ENCODE measurements at places on chromosomes 13 and 19.
A peak's percentile ranks its signal among the peaks of the same experiment; 100 is the strongest.

GRCh38 chr19:57436417-57436816 lies 1.3 kb downstream of the ZNF749 start:
- no peak for DNase-seq

GRCh38 chr19:36771261-36772231 lies 1.1 kb downstream of the ZNF850 start:
- DNase-seq = peak; percentile 2

GRCh38 chr13:101511766-101512165 lies 59.3 kb downstream of the ITGBL1 start:
- DNase-seq = no peak

GRCh38 chr13:91050970-91051369 lies 296.5 kb upstream of the MIR17HG start:
- no peak for DNase-seq

DNA sequence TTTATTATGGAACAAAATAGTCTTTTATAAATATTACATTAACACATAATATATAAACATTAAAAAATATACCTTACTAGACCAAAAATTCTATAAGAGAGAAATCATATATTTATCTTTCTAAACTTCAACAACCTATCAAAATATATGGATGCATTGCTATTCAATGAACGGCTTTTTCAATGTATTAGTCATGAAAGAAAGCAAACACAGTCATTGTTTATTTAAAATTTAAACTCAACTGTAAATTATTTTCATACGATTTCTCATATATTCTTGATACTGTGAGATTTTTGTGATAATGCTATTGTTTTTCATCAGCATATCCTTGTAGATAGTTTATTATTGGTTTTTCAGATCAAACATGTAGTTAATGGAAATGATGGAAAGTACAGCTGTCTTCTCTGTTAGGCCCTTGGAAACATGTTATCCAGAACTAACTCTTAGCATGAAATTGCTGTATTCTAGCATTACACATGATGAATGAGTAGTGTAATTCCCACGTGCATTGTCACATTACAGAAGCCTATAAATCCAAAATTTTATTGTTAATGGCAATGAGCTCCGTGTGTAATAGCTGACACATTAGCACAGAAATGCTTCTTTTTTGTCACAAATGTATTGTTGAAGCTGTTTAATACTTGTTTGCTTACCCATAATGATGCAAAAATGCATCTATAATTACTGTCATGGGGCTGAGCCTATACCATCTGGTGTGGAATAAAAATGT lies 1639.9 kb downstream of the SLITRK5 start:
- no peak for DNase-seq

- DNase-seq = no peak
Observed at GRCh38 chr19:20080656-20081055, 2.9 kb downstream of the ZNF90 start.

DNA sequence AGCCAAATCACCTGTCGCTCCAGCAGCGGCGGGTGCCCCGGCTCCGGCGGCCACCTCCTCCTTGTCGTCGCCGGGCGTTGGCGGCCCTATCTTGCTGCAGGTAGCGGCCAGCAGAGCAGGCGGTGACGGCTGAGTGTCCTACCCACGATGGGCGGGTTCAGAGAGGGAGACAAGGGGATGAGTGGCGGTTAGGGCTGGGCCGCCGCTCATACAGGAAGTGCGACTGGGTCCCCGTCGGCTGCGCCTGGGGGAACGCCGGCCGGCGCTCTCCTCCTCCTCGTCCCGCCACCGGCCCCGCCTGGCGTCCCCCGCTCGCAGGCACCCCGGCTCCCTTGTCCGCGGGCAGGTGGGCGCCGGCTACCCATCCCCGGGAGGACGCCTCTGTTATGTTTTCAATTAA lies 1692.0 kb downstream of the SLITRK5 start:
- DNase-seq = no peak

DNA sequence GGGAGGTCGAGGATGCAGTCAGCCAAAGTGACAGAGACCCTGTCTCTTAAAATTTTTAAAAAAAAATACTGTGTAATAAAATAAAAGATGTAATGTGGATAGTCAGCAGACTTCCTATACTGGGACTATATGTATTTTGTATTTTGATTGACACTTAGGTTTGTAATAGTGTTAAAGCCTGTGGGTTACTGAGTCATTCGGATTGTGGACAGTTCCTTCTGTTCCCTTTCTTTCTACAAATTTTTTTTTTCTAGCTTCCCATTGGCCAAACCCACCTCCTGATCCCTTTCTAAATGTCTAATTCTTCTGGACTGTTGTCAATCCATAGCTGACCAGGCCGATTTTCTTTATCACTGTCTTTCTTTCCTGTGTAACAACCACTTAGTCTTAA lies 108.0 kb downstream of the DNAJC3 start:
- DNase-seq = no peak

Measured in DMS153 (cell line).